Endothelial cell (in vitro differentiated cells): ENCODE measurements at places on chromosomes 1 and 21. TPM values are rescaled to one million over a fixed set of nuclear protein-coding genes. Genes with fewer than 3 reads are reported as not detected.

- H3K27me3 ChIP-seq = peaks cover 11% of the 10 kb centered on the region
- peaks cover 6% of the 10 kb centered on the region for H3K36me3 ChIP-seq
- H3K27ac ChIP-seq = no peak overlapping the region
- peak overlapping the region; percentile 11 for H3K4me3 ChIP-seq
- no peak for DNase-seq
- peaks cover 10% of the 10 kb centered on the region for H3K4me1 ChIP-seq
Observed at GRCh38 chr1:17013491-17014320, 2.0 kb upstream of the ATP13A2 start.

GRCh38 chr1:167011560-167012191, 22.6 kb downstream of the MAEL start:
- no peaks in the 10 kb centered on the region for H3K27me3 ChIP-seq
- no peak overlapping the region for H3K4me3 ChIP-seq
- no peak overlapping the region for H3K27ac ChIP-seq
- no peak for DNase-seq

DNA sequence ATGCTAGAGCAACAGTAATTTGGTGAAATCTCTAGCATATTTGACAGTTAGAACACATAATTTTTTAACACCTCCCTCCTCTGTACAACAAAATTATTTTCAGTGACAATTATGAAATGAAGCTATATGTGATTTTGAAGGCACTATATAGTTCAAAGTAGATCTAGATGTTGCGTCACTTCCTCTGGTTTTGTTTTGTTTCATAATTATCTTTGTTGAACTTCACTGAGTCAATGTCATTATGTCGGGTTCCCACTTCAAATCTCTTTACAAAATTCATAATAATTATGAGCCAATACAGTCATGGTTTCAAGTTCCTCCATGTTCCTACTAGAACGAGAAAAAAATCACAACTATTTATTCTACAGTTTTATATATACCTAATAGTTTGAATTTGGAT, 254.8 kb upstream of the PLXNA2 start:
- H3K27ac ChIP-seq = no peak overlapping the region
- H3K4me1 ChIP-seq = no peaks in the 10 kb centered on the region
- no peaks in the 10 kb centered on the region for H3K36me3 ChIP-seq
- no peak overlapping the region for H3K4me3 ChIP-seq

DNA sequence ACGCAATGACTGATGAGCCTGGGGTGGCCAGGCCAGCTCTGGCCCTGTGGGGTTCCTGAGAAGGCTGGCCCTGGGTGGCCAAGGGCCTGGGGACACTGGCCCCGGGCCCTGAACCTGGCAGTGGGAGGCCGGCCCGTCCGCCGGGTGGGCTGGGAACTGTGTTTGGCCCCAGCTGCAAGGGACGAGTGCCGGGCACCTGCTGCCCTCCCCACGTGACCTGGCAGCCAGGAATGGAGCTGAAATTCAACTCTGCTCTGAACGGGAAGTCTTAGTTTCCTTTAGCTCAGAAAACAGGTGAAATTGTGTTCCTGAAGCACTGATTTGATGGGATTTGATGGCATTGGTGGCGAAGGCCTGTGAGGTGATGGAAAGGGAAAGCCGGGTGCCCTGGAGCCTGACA, 8.2 kb upstream of the TTLL10 start:
- DNase-seq = no peak
- no peak overlapping the region for H3K27ac ChIP-seq
- peaks cover 9% of the 10 kb centered on the region for H3K27me3 ChIP-seq
- no peak overlapping the region for H3K4me3 ChIP-seq
- H3K4me1 ChIP-seq = peaks cover 7% of the 10 kb centered on the region

DNA sequence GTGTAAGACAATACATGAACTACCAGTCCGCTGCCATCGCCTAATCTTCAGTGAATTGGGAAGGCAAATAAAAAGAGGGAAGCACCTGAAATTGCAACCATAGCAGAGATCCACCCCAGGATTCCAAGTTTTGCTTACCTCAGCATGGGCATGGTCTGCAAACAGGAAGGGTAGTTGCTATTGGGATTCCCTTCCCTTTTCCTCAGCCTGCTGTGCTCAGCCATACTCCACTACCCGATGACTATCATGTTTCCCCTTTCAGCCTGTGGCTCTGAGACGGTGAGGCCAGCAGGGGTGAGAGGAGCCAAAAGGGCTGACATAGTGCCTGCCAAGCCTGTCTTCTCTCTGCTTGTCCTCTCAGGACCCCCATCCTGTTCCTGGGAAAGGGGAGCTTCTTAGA, 64.2 kb downstream of the GPR137B start:
- no peak overlapping the region for H3K27ac ChIP-seq
- H3K4me1 ChIP-seq = peaks cover 13% of the 10 kb centered on the region
- H3K36me3 ChIP-seq = peaks cover 15% of the 10 kb centered on the region
- H3K4me3 ChIP-seq = no peak overlapping the region
- peak; percentile 13 for DNase-seq

- no peaks in the 10 kb centered on the region for H3K4me1 ChIP-seq
- H3K27me3 ChIP-seq = no peaks in the 10 kb centered on the region
- no peaks in the 10 kb centered on the region for H3K36me3 ChIP-seq
- DNase-seq = no peak
Observed at GRCh38 chr1:98931128-98931835, 73.4 kb downstream of the PLPPR5 start.

- DNase-seq = no peak
- H3K4me3 ChIP-seq = no peak overlapping the region
- H3K27me3 ChIP-seq = peaks cover 2% of the 10 kb centered on the region
Observed at GRCh38 chr1:94529416-94529815, 12.1 kb downstream of the F3 start.

DNA sequence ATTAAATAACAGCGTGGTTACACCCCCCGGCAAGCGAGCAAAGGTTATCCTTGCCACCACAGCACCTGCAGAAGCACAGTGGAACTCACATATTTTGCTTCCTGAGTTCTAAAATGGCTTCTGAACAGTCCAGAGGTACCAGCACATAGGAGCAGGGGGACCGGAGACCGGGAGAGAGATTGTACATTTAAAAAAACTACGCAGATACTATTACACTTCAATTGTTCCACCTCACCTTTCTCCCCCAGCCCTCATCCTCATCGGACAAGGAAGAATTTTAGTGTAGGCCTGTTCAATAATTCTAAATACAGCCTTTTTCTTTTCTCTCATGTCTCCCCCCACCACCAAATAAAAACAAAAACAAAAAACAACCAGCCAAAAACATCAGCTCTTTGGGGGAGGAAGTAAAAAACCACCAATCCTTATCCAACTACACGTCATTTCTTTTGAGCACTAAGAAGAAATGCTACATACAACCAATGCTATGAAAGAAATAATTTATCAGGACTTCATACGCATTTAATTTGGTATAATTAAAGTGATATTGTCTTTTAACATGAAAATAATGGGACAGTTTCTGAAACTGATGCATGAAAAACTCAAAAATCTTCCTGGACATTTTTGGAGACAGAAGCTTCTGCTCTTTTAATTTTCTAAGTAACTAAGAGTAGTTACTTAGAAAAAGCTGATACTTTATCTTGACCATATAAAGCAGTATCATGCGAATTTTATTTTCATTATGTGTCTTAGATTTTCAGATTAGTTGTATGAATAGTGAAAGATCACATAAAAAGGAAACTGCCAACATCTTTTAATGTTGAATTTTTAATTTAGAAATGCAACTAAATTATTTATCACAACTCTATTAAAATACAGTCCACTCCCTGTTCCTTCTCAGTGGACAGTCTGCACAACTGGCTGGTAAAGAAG, 9.1 kb downstream of the CDKN2C start:
- no peaks in the 10 kb centered on the region for H3K36me3 ChIP-seq
- H3K27me3 ChIP-seq = peaks cover 20% of the 10 kb centered on the region
- peaks cover 12% of the 10 kb centered on the region for H3K4me1 ChIP-seq
- H3K27ac ChIP-seq = no peak overlapping the region
- H3K4me3 ChIP-seq = peak overlapping the region; percentile 68

GRCh38 chr1:243543501-243543900, 287.7 kb downstream of the SDCCAG8 start:
- DNase-seq = no peak
- no peaks in the 10 kb centered on the region for H3K36me3 ChIP-seq
- H3K27ac ChIP-seq = no peak overlapping the region
- no peaks in the 10 kb centered on the region for H3K27me3 ChIP-seq
- H3K4me3 ChIP-seq = no peak overlapping the region

LAPTM5 gene
- 80.5 TPM for total RNA-seq

WLS gene
- total RNA-seq = 99.6 TPM

BRINP3 gene
- total RNA-seq = 2.2 TPM

SPRR3 gene
- total RNA-seq = not detected

RNF11 gene
- total RNA-seq = 74.1 TPM

KIAA0040 gene
- total RNA-seq = 4.1 TPM

CADM3 gene
- total RNA-seq = 4.0 TPM

RUNX1 gene
- total RNA-seq = 18.7 TPM

ACTL8 gene
- total RNA-seq = 0.26 TPM

OTUD7B gene
- 20.4 TPM for total RNA-seq

CHIA gene
- total RNA-seq = not detected

SPRR1A gene
- total RNA-seq = not detected

MYCL gene
- 20.1 TPM for total RNA-seq
